ENCODE measurements at places on chromosomes 16 and 17. TPM values are rescaled to one million over a fixed set of nuclear protein-coding genes. Genes with fewer than 3 reads are reported as not detected.

The PRKCB gene
- total RNA-seq = 69.0 TPM

The EVPLL gene
- total RNA-seq = not detected

The NEUROD2 gene
- total RNA-seq = not detected

The GLP2R gene
- total RNA-seq = not detected

The EME1 gene
- 28.6 TPM for total RNA-seq

GRCh38 chr16:68425498-68426346, 22.6 kb downstream of the SMPD3 start:
- no peak overlapping the region for H3K27ac ChIP-seq
- H3K36me3 ChIP-seq = no peaks in the 10 kb centered on the region
- no peak for DNase-seq
- no peak overlapping the region for H3K4me3 ChIP-seq

- no peaks in the 10 kb centered on the region for H3K4me1 ChIP-seq
- no peak overlapping the region for H3K27ac ChIP-seq
- peaks cover 62% of the 10 kb centered on the region for H3K36me3 ChIP-seq
- DNase-seq = no peak
- no peaks in the 10 kb centered on the region for H3K27me3 ChIP-seq
Observed at GRCh38 chr16:15038689-15039088, 17.2 kb downstream of the NTAN1 start.

DNA sequence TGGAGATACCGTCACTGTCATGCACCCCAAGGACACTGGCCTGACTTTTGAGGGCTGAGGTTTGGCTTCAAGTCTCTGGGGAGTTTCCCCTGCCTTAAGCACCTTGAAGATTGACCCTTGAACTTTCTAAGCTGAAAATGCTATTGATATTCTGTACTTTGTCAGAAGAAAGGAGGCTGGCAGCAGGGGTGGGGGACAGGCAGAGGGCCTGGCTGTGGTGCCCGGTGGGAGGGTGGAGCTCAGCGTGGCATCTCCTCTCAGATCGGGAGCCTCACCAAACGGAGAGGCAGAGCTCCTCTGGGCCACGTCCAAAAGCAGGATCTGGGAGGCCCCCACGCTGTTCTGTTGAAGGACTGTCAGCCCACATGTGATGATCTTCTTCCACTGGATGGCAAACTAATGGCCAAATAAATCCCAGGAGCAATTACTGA, 305.2 kb upstream of the IRX3 start:
- no peaks in the 10 kb centered on the region for H3K4me1 ChIP-seq
- H3K27ac ChIP-seq = no peak overlapping the region
- DNase-seq = no peak
- H3K4me3 ChIP-seq = no peak overlapping the region
- no peaks in the 10 kb centered on the region for H3K36me3 ChIP-seq

GRCh38 chr17:3944485-3945388, 19.5 kb downstream of the ATP2A3 start:
- peaks cover 66% of the 10 kb centered on the region for H3K36me3 ChIP-seq
- no peak overlapping the region for H3K27ac ChIP-seq
- no peak for DNase-seq
- H3K27me3 ChIP-seq = no peaks in the 10 kb centered on the region

- no peaks in the 10 kb centered on the region for H3K27me3 ChIP-seq
- no peaks in the 10 kb centered on the region for H3K4me1 ChIP-seq
- no peak overlapping the region for H3K27ac ChIP-seq
- DNase-seq = no peak
- H3K36me3 ChIP-seq = no peaks in the 10 kb centered on the region
Observed at GRCh38 chr17:51580869-51581268, 320.5 kb downstream of the UTP18 start.

GRCh38 chr16:81713796-81714195, 65.3 kb upstream of the PLCG2 start:
- no peak for DNase-seq
- peaks cover 31% of the 10 kb centered on the region for H3K4me1 ChIP-seq
- H3K36me3 ChIP-seq = peaks cover 7% of the 10 kb centered on the region
- no peak overlapping the region for H3K4me3 ChIP-seq
- no peak overlapping the region for H3K27ac ChIP-seq
- H3K27me3 ChIP-seq = no peaks in the 10 kb centered on the region
